AG10803 (cell line): ENCODE measurements at places on chromosomes 6 and 20.

DNA sequence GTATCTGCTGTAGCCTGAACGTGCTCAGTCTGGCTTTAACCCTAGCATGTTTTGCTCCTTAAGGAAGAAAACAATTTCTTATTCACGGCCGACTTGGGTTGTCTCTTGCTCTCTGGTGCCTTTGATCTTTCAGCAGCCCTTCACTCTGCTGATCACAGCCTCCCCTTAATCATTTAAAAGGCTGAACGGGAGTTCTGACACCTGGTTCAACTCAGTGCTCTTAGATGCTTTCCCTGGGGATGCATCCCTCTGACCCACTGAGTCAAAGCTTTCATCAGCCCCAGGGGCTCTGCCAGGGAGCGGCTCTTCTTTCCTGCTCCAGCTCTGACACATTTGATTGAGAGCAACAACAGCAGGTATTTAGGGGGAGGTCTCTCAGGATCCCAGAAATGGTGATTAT, 79.0 kb upstream of the FYN start:
- no peak for DNase-seq

GRCh38 chr6:161292145-161292544, 18.3 kb upstream of the AGPAT4 start:
- no peak for DNase-seq

DNA sequence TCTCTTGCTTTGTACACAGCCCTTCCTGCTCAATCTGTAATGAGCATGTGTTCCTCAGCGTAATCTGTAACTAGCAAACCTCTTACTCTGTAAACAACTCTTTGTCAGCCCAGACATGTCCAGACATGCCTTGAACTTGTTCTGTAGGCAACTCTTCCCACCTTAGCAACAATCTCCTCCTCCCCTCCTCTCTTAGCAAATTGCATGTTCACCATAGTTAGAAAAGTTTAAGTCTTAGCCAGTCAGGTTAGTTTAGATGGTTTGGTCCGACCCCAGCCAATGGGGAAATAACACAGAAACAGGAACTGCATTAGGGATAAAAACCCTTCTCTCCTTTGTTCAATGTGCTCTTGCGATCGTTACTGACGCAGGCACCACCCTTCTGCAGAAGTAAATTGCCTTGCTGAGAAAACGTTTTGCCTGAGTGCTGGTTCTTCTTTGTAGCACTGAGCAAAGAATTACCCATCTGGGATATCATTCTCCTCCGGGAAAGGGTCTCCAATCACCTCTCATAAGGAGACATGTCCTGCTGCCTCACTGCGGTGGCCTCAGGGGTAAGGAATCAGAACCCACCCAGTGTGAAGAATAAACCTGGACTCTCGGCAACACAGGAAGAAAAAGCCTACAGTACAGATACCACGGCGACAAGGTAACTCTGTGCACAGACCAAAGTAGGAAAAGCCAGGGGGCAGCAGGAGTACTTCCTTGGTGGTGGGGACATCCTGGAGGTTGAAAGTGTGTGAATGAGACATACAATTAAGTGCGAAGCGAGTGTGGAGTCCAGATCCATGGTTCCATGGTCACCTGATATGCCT, 26.2 kb downstream of the PLN start:
- peak; percentile 40 for DNase-seq

DNA sequence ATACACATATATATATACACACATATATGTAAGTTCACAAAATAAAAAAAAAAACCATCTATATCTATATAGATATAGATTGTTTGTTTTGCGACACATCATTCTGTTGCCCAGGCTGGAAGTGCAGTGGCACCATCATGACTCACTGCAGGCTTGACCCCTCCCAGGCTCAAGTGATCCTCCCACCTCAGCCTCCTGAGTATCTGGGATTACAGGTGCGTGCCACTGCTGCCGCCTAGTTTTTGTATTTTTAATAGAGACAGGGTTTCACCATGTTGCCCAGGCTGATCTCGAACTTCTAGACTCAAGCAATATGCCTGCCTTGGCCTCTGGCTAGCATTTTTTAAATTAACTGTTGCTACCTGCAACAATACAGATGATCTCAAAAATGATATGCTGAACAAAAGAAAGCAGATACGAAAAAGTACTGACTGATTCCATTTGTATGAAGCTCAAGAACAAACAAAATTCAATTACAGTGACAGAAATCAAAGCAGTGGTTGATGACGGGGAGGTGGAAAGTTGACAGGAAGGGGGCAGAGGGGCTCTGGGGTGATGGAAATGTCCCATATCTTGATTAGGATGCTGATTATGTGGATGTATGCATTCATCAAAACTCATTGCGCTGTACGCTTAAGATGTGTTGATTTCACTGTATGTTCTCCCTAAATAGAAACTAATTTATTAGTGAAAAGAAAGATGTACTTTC, 49.6 kb downstream of the ATXN1 start:
- DNase-seq: no peak

GRCh38 chr6:5208057-5208456, 52.7 kb downstream of the LYRM4 start:
- peak; percentile 87 for DNase-seq

DNA sequence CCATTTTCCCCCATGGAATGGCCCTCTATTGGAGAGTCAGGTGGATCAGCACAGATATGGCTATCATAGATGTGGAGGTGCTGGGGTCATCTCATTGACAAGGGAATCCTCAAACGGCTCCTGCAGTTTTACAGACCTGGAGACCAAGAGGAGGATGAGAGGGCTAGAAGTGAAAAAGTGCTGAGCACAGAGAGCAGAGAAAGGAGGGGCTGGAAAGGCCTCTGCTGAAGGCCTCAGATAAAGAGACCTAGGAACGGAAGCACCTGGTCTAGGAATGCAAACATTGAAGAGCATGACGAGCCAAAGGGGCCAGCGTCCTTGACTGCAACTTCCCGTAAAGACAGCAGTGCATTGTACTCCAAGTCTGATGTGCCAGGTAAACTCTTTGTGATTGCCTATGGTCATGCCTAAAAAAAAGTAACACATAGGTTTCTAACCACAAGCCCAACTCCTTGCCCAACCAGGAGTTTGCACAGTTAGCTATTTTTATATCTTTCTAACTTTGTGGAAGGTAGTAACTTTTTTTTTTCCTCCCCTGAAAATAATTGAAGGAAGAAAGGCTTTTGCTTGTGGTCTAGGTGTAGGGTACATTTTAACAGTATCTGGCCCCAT, 15.2 kb downstream of the RSPH4A start:
- DNase-seq: no peak

DNA sequence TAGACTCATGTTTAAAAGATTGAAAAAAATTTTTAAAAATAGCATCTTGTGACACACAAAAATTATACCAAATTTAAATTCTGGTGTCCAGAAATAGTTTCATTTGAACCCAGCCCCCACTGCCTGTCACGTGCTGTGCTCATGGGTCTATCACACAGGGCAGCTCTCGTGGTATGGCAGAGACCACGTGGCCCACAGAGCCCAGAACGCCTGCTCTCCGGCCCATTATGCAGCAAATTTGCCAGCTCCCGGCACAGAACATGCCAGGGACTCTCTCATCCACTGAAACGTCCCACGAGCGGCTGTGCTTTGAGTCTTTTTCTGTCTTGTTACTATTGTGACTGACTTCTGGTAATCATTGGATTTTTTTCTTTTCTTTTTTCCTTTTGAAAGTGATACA, 224.3 kb downstream of the TTLL2 start:
- DNase-seq: no peak
